Activated CD8-positive, alpha-beta memory T cell treated with anti-CD3 and anti-CD28 coated beads, Interleukin-2, amount 50 U/mL, for 48 hours (primary cell): ENCODE measurements at places on chromosomes 7 and 10.
A peak's percentile ranks its signal among the peaks of the same experiment; 100 is the strongest.

DNA sequence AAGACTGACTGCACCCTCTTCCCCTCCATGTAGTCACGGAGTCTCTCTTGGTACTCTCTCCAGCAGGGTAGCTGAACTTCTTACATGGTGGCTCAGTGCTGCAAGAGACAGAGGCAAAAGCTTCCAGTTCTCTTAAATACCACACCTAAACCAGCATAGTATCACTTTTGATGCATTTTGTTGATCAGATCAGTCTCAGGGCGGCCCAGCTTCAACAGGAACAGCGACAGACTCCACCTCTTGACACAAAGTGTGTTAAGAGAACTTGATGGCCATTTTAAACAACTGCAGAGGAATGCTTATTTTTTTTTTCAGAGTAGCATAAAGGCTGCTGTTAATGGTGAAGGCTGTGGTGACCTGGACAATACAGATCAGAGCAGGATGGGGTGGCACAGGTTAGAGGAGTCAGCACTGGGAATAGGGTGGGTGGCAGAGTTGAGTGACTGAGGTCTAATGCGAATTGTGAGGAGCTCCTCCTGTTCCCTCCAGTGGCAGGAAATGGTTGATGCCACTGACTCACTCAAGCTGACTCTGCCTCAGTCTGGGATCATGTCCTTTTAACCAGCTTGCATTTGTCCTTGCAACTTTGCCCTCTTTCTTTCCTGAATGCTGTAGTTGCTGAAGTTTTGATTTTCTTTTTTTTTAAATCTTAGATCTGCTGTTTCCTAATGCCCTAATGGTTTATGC, 17.3 kb downstream of the MGAM start:
- no peak for DNase-seq

- no peak for DNase-seq
These were observed 164.6 kb downstream of the NEURL1 start for GRCh38 chr10:103658049-103658577.

GRCh38 chr7:75732764-75733630, 5.7 kb downstream of the HIP1 start:
- no peak for DNase-seq

- DNase-seq = no peak
These were observed 247.6 kb upstream of the HGF start for GRCh38 chr7:82017334-82017943.

DNA sequence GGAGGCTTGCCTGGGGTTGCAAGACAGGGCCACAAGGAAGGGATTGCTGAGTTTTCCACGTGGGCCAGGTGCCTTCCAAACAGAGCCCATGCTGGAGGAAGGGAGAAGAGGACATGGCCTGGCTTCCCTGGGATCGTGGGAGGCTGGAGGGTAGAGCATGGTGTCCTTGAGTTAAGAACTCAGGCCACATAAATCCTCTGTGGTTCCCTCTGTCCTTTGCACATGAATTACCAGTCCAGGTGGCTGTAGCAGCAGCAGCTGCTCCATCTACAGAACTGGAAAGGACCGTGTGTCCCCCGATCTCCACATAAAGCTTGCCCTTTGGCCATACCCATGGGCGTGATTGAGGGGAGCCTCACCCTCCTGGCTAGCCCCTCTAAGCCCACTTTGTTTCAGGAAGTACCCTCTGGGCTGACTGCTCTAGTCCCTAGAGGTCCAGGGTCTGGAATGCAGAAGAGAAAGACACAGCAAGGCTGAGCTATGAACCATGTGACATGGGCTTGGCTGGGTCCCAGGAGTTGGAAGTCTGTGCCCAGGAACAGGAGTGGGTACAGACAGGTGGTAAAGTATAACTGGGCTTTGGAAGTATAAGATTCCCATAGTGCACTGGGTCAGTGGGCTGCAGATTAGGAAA, 84.9 kb downstream of the C10orf105 start:
- DNase-seq = no peak

DNA sequence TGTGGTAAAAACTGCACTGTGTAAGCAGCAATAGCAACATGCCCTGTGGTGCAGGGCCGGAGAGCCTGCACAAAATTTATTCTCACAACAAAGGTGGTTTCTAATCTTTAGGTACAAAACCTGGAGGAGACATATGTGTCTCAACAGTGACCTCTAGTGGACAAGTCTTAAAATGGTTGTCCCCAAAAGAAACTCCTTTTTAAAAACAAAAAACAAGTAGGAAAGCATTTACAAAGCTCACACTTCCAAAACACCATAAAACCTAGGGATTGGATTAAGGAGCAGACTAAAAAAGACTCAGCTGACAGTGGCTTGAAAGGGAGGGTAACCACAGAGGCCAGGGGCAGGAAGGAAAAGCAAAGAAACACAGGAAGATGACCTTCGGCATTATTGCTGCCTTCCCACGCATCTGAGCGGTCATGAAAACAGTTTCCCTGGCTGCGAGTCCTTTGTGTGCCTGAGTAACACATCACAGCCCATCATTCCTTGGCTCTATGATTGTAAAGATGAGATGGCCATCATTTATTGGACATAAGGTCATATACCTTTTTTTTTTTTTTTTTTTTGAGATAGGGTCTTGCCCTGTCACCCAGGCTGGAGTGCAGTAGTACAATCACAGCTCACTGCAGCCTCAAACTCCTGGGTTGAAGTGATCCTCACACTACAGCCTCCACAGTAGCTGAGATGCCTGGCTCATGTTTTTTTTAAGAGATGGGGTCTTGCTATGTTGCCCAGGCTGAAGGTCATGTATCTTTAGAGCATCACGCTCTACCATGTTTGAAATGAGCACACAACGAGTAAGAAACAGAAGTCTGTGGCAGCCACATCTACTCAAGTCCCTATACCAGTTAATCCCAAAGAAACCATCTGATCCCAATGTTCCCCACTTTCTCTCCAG, 39.5 kb downstream of the RSU1 start:
- no peak for DNase-seq

DNA sequence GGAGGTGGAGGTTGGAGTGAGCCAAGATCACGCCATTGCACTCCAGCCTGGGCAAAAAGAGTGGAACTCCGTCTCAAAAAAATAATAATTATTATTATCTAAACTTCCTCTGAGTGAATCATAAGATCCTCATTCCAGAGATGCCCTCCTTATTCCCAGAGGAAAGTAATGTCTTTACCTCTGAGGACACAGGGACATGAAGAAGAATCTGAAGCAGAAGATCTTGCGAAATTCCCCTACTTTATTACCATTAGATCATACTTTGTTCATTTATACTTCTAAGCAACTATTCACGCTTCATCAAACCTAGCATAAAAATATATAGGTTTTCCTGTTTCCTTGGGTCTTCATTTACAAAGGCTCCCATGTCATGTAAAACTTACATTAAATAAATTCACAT, 143.1 kb downstream of the ETV1 start:
- DNase-seq = no peak

DNA sequence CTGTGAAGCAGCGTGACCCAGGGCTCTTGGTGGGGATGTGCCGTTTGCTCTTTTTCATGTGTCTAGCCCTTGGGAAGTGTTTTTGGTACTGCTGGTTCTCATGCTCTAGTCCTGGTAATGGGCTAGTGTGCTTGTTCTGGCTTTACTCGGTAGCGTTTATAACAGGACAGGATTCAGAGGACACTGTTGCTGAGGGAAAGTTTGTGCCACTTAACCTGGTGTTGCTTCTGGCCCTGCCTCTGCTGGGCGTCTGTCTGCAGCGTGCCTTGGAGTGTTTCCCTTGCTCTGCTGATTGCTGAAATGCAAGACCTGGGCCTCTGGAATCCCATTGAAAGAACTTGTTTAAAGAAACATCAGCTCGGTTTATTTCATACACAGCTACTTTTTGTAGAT, 35.0 kb downstream of the INPP5A start:
- DNase-seq = no peak

GRCh38 chr10:113788604-113789083, 37.2 kb downstream of the PLEKHS1 start:
- DNase-seq = no peak

GRCh38 chr7:121798896-121799295, 74.1 kb upstream of the PTPRZ1 start:
- no peak for DNase-seq

DNA sequence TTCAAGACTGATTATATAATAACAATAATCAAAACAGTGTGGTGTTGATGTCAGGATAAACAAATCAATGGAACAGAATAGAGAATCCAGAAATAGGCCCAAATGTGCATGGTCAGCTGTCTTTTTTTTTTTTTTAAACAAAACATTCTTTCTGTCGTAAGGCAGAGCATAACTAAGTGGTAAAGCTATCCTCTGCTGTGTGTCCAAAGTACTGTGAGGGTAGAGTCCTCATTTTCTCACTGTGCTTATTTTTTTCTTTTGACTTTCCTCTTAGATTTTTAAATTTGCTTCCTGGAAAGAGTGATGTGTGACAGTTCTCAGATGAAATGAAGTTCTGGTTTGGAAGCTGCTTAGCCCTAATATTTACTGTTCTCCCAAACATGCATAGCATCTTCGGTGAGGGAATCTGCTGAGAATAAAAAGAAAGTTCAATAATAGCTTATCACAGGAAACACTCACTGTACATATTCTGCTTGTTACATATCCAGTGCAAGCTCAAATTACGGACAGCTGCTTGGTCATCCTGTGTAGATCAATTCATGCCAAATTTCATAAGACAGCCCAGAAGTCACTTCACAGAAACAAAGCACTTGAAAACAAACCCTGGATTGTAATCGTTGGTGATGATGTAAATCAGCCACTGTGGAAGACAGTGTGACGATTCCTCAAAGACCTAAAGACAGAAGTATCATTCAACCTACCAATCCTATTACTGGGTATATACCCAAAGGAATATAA, 423.9 kb downstream of the NEBL start:
- no peak for DNase-seq

- DNase-seq = no peak
These were observed 153.2 kb upstream of the FZD8 start for GRCh38 chr10:35795131-35795824.

DNA sequence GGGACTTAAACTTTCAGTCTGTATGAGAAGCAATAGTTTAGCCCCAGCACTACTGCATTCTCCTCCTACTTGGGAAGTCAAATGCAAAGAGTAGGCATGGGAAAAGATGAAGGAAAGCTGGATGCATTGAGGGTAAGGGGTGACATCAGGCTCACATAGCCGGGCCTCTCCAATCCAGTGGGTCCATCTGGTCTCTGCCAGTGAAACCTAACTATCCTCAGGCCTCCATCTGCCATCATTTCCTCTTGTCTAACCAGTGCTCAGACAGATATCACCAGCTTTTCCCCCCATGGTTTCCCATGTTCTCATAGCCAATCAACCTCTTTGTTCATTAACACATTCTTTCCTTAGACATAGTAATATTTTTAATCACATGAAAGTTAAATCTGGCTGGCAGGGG, 118.3 kb downstream of the DGKI start:
- DNase-seq = no peak

DNA sequence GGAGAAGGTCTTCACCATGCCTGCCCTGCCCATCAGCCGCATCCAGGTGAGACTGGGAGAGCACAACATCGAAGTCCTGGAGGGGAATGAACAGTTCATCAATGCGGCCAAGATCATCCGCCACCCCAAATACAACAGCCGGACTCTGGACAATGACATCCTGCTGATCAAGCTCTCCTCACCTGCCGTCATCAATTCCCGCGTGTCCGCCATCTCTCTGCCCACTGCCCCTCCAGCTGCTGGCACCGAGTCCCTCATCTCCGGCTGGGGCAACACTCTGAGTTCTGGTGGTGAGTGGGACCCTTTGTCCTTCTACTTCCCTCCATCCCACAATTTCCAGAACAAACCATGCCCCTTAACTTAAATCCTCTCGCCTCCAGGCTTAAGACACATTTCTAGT, 2.5 kb downstream of the PRSS2 start:
- no peak for DNase-seq

DNA sequence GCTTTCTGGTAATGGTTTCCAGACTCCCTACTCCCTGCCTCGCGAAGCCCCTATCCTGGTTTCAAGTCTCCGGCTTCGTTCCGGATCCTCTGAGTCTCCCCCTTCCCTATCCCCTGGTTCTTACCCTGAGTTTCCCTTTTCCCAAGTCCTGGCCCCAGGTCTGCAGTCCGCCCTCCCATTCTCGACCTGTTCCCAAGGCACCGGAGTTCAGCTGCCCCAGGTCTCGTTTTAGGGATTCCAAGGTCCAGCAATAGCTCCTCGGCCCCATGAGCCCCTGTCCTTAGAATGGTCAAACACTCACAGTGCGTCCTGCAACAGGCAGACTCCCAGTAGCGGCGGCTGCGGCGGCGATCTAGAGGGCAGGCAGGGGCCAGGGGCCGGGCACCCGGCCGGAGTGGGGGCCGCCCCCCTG, 274 bp downstream of the PITX3 start:
- DNase-seq = no peak

DNA sequence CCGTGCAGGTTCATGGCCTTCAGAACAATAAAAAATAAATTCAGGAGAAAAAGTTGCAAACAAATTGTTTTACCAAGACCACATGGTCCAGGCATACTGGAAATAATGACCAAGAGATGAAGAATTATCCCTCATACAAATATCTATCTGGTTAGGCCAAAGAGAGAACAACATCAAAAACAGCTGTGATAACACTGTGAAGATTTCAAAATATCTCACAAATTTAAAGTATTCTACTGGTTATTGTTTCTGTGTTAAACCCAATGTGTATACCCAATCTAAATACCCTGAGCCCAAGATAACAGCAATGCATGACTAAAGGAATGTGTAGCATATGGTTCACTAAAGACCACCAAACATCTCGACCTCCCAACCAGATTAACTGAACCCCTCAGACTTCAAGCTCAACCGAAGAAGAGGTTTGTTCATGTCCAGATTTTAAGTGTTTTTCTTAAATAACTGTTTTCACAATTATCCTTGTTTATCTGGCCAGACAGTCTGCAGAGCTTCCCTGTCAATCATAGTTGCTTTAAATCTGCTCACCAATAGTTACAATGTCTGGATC, 10.9 kb downstream of the OR9A2 start:
- DNase-seq = no peak

- DNase-seq = no peak
These were observed 10.4 kb downstream of the ADCY1 start for GRCh38 chr7:45584261-45585210.

DNA sequence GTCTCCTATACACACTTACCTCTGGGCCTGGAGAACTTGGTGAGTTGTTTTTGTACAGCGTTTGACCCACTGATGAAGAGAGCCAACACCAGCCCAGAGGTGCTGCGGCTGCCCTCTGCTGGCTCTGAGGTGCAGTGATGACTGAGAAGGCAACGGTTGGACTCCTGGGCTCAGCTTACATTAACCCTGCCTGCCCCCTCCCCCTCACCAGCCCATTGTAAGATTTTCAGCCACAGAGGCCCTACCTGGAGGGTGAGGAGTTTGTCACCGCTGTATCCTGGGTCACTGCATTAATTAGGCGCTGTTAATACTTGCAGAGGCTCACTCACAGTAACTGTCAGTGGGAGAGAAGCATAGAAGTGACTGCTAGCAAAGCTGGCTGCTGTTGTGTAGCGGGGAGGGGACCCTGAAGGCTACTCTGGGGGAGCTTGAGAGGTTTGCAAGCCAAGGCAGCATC, 19.0 kb upstream of the ANKRD2 start:
- DNase-seq = peak; percentile 75
